ENCODE measurements at places on chromosomes 5 and 9. TPM values are rescaled to one million over a fixed set of nuclear protein-coding genes. Genes with fewer than 3 reads are reported as not detected.

The IL33 gene
- total RNA-seq = 28.1 TPM

The SLC25A2 gene
- 1.4 TPM for total RNA-seq

The MEGF10 gene
- total RNA-seq = 4.7 TPM

The ENHO gene
- 3.3 TPM for total RNA-seq

The GABRG2 gene
- not detected for total RNA-seq

The FBP2 gene
- total RNA-seq = 5.5 TPM

The MORN5 gene
- not detected for total RNA-seq

The LOX gene
- total RNA-seq = 170 TPM

The IL3 gene
- not detected for total RNA-seq

The DCTN4 gene
- total RNA-seq = 56.5 TPM
